ENCODE measurements at places on chromosomes 3 and 15.

GRCh38 chr3:49519916-49520385, 34.3 kb upstream of the BSN start:
- no peak for DNase-seq

- no peak for DNase-seq
These were observed 200.7 kb downstream of the UBE3A start for GRCh38 chr15:25238126-25238525.

DNA sequence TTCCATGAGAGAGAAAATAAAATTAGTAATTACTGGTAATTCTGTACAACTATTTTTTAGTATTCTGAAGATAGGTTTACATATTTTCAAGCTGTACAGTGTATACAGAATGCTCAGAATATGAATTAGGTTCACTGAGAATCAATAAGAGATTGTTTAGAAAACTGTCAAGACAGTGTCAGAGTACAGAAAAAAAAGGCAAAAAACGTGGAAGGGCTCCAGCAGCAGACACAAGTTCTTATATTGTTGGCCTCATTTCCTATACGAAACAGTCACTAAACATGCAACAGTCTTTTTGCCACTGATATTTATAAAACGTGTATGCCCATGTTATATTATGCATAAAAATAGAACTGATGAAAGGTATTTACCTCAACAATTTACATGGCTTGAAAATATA, 103.9 kb downstream of the ISL2 start:
- no peak for DNase-seq

DNA sequence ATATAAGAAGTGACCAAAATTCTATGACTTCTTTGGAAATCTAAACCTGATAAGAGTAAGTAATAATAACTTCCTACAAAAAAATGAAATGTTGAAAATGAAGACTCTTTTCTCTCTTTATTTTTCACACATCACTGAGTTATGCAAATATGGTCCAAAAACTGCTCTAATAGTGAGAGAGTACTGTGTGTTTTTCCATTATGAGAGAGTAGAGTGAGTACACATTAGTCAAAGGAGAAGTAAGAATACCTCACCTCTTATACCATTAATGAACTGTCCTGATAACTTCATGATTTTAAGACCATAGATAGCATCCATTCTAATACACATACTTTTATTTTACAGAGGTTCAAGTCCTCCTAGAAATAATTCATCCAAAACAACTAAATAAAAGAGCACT, 1310.2 kb downstream of the SI start:
- no peak for DNase-seq

DNA sequence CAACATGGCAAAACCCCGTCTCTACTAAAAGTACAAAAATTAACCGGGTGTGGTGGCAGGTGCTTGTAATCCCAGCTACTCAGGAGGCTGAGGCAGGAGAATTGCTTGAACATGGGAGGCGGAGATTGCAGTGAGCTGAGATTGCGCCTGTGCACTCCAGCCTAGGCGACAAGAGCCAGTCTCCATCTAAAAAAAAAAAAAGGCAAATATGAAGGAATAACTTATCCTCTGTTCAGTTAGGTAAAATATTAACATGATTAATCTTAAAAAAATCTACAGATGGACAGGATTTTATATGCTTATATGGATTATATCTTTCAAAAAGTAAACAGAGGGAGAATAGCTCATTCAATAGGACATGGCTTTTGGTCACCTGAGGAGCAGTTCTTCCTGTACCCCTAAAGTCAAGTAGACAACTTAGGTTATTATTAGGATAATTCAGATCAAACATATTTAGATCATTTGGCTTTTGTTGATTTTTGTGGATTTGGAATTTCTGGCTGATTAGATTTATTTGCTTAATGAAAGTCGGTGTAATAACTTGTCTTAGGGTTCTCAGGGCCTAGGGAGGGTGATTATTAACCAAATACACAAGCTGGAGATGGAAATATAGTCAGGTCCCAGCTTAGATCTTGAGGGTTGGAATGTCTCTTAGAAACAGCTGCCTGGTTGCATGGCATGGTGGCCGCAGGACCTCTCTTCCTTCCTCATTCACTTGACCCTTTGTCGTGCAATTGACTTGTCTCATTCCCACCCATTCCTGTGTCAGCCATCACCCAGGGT, 82.1 kb upstream of the ONECUT1 start:
- no peak for DNase-seq

DNA sequence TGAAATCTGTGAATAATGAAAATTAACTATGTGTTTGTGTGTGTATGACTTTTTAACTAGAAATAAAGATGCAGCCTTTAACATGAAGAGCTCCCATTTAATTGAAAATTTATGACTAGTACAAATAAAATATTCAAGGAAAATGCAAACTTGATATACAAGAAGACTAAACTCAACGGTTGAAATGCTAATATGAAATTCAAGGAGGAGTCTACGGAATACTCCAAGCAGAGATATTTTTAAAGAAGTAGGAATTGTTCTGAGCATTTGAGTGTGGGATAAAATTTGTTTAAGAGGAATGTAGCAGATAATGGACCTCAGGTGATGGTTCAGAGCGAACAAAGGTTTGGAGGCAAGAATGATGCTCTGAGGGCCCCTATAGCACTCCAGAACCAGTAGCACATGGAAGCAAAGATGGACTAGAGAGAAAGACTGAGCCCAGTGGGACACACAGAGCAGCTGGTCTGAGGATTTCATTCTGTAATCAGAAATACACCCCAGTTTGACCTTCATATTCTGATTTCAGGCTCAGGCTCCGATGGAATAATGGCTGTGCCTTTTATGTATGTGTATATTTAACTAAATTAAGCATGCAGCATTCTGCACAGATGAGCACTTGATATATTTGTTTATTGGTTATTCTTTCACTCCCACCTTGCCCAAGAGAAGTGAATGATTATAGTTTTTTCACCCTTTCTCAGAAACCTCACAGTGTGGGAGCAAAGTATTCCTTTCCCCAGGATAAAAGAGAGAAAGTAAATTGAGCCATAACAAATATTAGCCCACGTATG, 227.1 kb downstream of the ZPLD1 start:
- DNase-seq = no peak

- no peak for DNase-seq
These were observed 190.7 kb downstream of the ZIC4 start for GRCh38 chr3:147215660-147216059.

Measured in stimulated activated CD8-positive, alpha-beta memory T cell treated with anti-CD3 and anti-CD28 coated beads, Interleukin-15, amount 100 ng/mL, for 24 hours (primary cell).